ENCODE measurements at places on chromosomes 5 and 9. TPM values are rescaled to one million over a fixed set of nuclear protein-coding genes. Genes with fewer than 3 reads are reported as not detected.

GRCh38 chr5:51395245-51395644 lies 12.0 kb downstream of the ISL1 start:
- no peak overlapping the region for H3K4me3 ChIP-seq
- H3K27me3 ChIP-seq, result peaks cover 93% of the 10 kb centered on the region
- no peak overlapping the region for H3K27ac ChIP-seq
- H3K36me3 ChIP-seq, result no peaks in the 10 kb centered on the region

DNA sequence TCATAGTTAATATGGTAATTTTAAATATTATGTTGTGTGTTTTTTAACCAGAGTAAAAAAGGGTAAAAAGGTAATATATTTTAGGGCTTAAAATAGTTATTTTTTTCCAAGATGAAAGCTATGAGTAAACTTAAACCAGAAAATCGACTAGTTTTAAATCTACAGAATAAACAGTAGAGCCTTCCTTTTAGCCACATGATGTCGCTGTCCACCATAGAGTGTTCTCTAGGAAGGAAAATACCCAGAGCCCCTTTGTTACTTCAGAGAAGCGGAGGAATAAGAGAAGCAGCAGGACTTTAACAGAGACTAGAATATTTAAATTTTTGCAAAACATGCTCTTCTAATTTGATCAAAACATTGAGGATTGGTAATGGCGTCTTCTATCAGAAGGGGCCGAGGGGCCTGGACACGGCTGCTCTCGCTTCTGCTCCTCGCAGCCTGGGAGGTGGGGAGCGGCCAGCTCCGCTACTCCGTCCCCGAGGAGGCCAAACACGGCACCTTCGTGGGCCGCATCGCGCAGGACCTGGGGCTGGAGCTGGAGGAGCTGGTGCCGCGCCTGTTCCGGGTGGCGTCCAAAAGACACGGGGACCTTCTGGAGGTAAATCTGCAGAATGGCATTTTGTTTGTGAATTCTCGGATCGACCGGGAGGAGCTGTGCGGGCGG lies at the start of gene PCDHA2:
Gene PCDHA2, plus strand, starts transcription at position 258 of the 664 bp plus-strand sequence.
- H3K4me3 ChIP-seq, result peak within 1 kb of the TSS; percentile 63
- DNase-seq, result no peak
- H3K4me1 ChIP-seq, result no peaks in the 10 kb centered on the region
- no peak within 1 kb of the TSS for H3K27ac ChIP-seq

GRCh38 chr5:168147106-168147505 lies 144.3 kb upstream of the WWC1 start:
- H3K36me3 ChIP-seq, result no peaks in the 10 kb centered on the region
- no peak overlapping the region for H3K27ac ChIP-seq
- peaks cover 3% of the 10 kb centered on the region for H3K27me3 ChIP-seq
- H3K4me1 ChIP-seq, result peaks cover 3% of the 10 kb centered on the region

DNA sequence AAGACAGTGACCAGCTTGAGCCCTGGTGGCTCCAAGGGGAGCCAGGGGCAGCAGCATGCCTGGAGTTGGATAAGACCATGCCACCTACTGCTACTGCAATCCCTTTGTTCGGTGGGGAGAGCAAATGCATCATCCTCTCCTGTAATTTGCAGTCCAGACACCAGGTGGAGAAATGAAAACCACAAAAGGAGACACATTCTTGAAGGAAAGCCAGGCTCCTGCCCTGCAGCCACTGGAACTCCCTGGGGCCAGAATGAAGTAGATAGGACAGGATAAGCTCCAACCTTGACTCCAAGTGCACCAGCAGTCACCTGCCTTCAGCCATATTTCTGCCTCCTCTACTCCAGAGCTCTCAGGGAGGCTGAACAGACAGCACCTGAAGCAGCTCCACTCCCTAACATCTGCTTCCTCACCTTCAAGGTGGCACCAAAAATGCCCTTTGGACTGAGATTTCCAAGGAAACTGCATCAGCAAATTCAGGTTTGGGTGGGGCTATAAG lies 65.1 kb upstream of the IQGAP2 start:
- H3K27me3 ChIP-seq, result peaks cover 8% of the 10 kb centered on the region
- no peaks in the 10 kb centered on the region for H3K36me3 ChIP-seq
- no peak overlapping the region for H3K27ac ChIP-seq
- H3K4me1 ChIP-seq, result peaks cover 11% of the 10 kb centered on the region

DNA sequence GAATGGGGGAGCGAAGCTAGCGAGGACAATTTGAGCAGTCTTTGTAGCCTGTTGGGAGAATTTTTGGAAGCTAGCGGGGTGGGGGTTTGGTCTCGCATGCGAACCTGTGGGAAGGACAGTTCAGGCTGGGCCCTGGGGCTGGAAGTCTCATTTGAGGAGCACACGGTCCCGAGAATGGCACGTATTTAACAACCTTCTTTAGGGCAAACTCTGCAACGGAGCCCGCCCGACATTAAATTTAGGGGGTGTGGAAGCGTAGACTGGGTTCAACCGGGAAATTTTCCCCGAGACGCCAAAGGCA lies 35.2 kb upstream of the NFIB start:
- peaks cover 56% of the 10 kb centered on the region for H3K27me3 ChIP-seq
- H3K36me3 ChIP-seq, result no peaks in the 10 kb centered on the region
- H3K4me3 ChIP-seq, result peak overlapping the region; percentile 74
- no peak overlapping the region for H3K27ac ChIP-seq
- DNase-seq, result no peak
- peaks cover 51% of the 10 kb centered on the region for H3K4me1 ChIP-seq

DNA sequence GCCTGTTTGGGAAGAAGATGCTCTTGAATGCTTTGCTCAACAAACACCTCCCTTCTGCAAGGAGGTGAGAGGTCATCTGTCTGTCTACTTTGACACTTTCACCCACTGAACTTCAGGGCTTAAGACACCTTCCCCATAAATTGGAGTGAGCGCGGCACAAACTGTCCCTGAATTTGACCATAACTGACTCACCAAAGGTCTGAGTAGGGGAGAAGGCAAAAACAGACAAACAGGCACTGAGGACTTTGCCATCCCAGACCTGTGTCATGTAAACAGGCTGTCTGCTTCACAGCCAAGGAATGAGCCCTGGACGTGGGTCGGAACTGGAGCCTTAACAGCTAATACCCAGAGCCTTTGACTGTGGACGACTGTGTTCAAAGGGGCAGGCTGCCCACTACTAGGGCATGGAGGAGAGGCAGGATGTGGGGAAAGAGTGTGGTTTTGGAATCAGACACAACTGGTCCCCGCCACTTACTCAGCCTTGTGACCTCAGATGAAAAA lies 320.9 kb upstream of the KLF4 start:
- no peak for DNase-seq
- no peak overlapping the region for H3K27ac ChIP-seq
- H3K4me1 ChIP-seq, result no peaks in the 10 kb centered on the region
- no peak overlapping the region for H3K4me3 ChIP-seq
- H3K27me3 ChIP-seq, result peaks cover 13% of the 10 kb centered on the region

DNA sequence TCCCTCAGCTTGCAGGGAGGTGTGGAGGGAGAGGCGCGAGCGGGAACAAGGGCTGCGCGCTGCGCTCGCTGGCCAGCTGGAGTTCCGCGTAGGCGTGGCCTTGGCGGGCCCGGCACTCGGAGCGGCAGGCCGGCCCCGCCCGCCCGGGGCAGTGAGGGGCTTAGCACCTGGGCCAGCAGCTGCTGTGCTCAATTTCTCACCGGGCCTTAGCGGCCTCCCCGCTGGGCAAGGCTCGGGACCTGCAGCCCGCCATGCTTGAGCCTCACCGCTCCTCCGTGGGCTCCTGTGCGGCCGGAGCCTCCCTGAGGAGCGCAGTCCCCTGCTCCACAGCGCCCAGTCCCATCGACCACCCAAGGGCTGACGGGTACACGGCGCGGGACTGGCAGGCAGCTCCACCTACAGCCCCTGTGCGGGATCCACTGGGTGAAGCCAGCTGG lies 1516.4 kb downstream of the EFNA5 start:
- no peak overlapping the region for H3K27ac ChIP-seq
- no peak overlapping the region for H3K4me3 ChIP-seq
- H3K27me3 ChIP-seq, result no peaks in the 10 kb centered on the region
- H3K4me1 ChIP-seq, result peaks cover under 1% of the 10 kb centered on the region
- DNase-seq, result no peak
- no peaks in the 10 kb centered on the region for H3K36me3 ChIP-seq

Gene PCDHGB2
- total RNA-seq, result 0.59 TPM

Gene ADCY2
- not detected for total RNA-seq

Gene PCDHB12
- total RNA-seq, result 1.9 TPM

Gene ZCCHC7
- total RNA-seq, result 22.8 TPM

Gene GNA14
- total RNA-seq, result not detected

Gene OLFM1
- total RNA-seq, result 1.3 TPM

Gene SH3PXD2B
- total RNA-seq, result 114 TPM

Data from osteocyte (in vitro differentiated cells).